Activated CD8-positive, alpha-beta memory T cell treated with anti-CD3 and anti-CD28 coated beads, Interleukin-2, amount 50 U/mL, for 48 hours (primary cell): ENCODE measurements at places on chromosomes 2 and 18.

- no peak for DNase-seq
Observed at GRCh38 chr2:21008014-21008789, 35.7 kb downstream of the APOB start.

DNA sequence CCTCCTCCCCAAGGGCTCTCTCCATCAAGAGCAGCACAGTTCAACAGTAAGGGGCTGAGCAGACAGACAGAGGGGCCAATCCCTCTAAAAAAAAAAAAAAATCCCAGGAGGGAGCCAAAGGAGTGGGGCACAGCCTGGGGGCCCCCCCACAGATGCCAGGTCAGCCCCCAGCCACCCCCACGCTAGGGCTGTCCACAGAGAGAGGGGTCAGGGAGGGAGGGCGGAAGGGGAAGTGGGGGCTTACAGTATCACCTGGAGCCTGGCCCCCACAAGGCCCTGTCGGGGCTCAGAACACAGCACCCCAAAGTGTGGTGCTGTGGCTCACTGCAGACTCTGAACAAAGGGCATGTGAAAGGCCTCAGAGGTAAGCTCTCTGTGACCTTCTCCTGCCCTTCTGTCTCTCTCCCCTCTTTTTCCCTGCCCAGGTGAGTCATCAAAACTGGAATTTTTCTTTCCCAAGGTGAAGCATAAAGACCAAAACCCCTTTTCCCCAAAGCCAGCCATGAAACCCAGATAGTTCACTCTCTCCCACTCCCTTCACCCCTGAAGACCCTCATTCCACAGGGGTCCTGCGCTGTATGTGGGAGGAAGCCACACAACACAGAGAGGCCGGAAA lies 13.9 kb downstream of the BIN1 start:
- no peak for DNase-seq

DNA sequence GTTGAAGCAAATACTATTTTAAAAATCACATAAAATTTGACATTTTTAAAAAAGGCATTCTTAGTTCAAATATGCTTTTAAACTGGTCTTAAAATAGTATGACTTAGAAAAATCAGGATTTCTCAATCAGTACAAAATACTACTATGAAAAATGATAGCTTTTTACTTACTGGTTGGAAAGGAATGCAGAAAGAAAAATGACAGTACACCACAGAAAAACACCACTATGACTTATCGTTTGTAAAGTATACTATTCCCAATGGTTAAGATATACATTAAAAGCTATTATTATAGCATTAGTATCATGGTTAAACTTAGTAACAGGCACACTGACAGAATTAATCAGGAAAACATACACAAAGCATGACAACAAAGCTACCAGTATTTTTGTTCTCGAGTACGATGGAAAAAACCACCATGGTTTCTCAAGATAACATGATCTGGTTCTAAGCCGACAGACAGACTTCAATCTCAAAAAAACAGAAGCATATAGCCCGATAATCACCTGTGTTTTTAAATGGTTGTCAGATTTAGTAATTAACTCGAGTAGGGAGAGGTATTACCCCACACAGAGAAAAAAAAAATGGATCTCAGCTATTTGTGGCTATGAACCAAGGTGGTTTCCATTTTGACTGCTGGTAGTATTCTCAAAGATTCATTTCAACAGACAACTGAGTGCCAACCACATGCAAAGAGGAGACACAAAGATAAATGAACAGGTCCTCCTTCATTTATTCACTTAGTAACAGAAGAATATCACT lies 39.1 kb downstream of the CUL3 start:
- DNase-seq = no peak

DNA sequence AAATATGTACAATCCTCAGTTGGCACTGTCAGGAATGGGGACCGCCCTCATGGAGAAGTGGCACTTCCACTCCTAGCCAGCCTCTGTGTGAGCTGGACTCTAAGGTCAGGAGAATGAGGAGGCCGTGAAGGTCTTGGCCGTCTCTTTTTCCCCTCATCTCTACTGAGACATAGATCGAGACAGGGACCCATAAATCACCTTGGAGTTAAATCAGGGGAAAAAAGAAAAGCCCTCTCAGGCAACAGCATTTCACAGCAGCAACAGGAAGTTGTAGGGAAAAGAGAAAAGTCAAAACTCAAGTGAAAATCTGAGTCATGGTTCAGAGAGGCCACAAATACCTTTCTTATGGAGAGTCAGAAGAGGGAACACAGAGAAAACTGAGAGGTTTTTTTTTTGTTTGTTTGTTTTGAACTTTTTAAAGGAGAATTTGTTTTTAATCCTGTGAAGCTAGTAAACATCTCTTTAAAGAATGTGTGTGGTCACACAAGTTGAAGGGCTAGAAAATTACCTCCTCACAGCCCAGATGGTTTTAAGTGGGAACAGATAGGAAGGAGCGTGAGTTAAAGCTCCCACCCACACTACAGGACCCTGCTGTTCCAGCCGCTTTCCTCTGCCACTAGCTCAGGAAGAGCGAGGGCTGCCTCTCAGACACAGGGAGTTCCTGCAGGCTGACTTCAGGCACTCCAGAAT lies 30.6 kb upstream of the CYP1B1 start:
- no peak for DNase-seq

- DNase-seq = no peak
Observed at GRCh38 chr2:140600116-140600515, 1530.7 kb downstream of the LRP1B start.

- no peak for DNase-seq
Observed at GRCh38 chr2:152443771-152444170, 108.8 kb downstream of the FMNL2 start.

GRCh38 chr2:152485954-152486736 lies 151.2 kb downstream of the FMNL2 start:
- no peak for DNase-seq
